ENCODE measurements at places on chromosomes 6 and 20. TPM values are rescaled to one million over a fixed set of nuclear protein-coding genes. Genes with fewer than 3 reads are reported as not detected.
A peak's percentile ranks its signal among the peaks of the same experiment; 100 is the strongest.

TSHZ2 gene
- 0.01 TPM for polyA plus RNA-seq

ZC2HC1B gene
- polyA plus RNA-seq, result not detected

GRCh38 chr6:133466680-133467079, 225.5 kb downstream of the EYA4 start:
- H3K27ac ChIP-seq, result no peak overlapping the region
- no peak for DNase-seq
- H3K4me1 ChIP-seq, result no peaks in the 10 kb centered on the region
- no peaks in the 10 kb centered on the region for H3K36me3 ChIP-seq

SLC16A10 gene
- 8.2 TPM for polyA plus RNA-seq

DNA sequence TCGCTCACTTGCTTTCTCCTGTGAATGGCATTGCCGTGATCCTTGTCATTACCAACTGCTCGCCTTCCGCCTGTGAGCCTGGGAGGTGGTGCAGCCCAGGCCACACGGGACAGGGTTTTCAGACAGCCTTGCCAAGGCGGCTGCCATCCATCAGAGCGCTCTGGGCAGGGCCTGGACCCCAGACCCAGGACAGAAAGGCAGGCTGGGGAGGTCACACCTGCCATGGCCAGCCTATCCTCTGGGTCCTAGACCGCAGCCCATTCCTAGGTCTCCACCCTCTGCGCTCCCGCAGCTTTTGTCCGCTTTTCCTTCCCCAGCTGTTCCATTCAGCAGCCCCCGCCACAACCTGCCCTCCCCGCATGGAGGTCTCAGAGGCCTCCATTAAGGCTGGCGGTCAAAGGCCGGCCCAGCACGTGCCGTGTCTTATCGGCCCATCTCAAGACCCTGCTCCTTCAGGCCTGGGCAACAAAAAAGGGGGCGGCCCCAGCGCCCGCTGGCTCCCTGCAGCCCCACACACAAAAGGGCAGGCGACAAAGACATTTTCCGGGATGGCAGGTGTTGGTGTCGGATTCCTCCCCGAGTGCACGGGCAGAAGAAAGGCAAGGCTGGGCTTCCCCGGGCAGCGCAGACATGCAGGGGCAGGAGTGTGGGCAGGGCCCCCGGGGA, 28.1 kb downstream of the INSM1 start:
- no peak overlapping the region for H3K27ac ChIP-seq
- H3K36me3 ChIP-seq, result peaks cover 2% of the 10 kb centered on the region
- H3K27me3 ChIP-seq, result no peaks in the 10 kb centered on the region
- DNase-seq, result no peak
- peaks cover 12% of the 10 kb centered on the region for H3K4me1 ChIP-seq

DNA sequence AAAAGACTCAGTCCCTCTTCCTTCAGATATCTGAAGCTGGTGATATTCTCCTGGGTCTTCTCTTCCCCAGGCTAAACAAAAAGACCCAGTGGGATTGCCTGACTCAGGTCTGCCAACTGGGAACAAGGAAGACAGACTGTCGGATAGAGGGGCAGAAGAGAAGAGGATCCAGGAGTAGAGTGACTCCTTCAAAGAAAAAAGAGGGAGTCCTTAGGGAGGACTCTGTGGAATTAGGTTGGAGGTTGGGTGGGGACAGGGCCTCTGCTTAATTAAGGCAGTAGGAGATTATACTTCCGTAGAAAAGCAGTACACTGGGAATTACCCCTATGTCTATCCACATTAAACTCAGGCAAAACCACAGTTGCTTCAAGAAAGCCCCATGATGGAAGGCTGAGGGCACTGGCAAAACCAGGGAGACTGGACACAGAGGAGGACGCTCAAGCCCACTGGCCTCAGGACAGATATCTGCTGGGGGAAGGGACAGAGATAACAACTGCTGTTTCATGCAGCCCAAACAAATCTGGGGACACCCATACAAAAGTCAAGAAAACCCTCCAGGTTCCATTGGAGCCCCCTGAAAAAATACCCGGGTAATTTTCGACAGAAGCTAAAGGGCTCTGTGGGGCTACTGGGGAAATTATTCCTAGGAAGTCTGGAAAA, 5.7 kb downstream of the BCL2L1 start:
- peak overlapping the region; percentile 50 for H3K4me3 ChIP-seq
- peaks cover 19% of the 10 kb centered on the region for H3K36me3 ChIP-seq
- no peaks in the 10 kb centered on the region for H3K27me3 ChIP-seq

DNA sequence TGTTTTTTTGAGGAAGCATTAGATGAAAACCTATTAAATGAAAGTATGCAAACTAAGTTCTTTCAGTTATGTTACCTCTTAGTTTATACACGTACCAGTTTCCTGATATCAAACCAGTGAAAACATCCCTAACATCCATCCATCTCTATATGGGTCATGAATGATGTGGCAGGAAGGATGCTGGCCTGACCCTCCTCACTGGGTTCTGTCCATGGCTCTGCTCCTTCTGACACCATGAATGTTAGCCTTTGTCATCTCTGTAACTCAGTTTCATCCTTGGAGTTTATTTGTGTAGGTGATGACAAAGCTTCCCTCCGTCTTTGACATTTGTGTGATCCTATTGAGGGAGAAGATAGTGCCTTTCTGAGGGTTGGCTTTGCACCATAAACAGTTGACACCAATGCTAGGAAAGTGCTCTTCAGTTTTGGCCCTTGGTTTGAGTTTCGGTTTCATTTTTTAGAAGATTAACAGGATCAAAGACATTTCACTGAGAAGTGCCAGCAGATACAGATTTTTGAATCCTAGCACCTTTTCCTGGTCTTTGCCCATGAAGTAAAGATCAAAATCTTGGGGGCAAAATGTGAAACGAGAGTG, 72.0 kb upstream of the SCGN start:
- no peak overlapping the region for H3K27ac ChIP-seq
- no peaks in the 10 kb centered on the region for H3K36me3 ChIP-seq
- 0 out of 2 replicates have a peak, but pooled peaks cover 8% of the 10 kb centered on the region for H3K4me1 ChIP-seq
- no peak for DNase-seq
- H3K4me3 ChIP-seq, result no peak overlapping the region

DNA sequence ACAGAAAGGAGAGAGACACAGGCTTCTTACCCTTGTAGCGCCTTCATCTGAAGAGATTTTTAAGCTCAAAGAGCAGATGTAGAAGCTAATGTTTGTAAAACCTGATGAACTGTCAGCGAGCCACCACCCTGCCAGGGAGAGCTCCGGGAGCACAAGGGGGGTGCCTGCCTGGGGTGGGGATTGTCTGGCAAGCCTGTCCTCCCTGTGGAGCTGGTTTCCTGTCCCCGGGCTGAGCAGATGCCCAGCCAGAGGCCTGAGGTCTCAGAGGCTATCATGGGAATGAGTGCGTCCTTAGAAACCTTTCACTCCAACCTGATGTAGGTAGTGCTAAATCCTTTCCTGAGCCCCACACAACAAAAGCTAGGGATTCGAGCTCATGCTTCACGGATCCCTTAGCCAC, 41.9 kb upstream of the NR2E1 start:
- H3K36me3 ChIP-seq, result no peaks in the 10 kb centered on the region
- H3K4me1 ChIP-seq, result peaks cover 45% of the 10 kb centered on the region
- H3K27ac ChIP-seq, result no peak overlapping the region
- peaks cover 3% of the 10 kb centered on the region for H3K27me3 ChIP-seq
- H3K4me3 ChIP-seq, result no peak overlapping the region

DNA sequence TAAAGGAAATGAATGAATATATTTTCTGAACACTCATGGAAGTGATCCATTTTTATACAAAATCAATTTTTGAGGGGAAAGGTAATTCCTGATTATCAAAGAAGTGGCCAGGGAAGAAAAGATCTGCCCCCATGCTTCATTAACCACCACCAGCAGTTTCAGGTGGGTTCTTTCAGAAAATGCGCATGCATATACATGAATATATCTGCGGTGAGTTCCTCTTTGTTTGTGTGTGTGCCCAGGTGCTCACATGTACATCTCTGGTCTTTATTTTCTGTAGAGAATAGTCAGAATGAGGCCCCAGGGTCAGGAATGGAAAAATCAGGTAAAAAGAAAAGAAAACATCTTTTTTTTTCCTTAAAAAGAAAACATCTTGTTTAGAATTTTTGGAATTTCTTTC, 88.4 kb downstream of the SGK1 start:
- H3K4me3 ChIP-seq, result no peak overlapping the region
- H3K27me3 ChIP-seq, result no peaks in the 10 kb centered on the region
- DNase-seq, result no peak
- H3K36me3 ChIP-seq, result no peaks in the 10 kb centered on the region
- H3K4me1 ChIP-seq, result no peaks in the 10 kb centered on the region
- no peak overlapping the region for H3K27ac ChIP-seq

DNA sequence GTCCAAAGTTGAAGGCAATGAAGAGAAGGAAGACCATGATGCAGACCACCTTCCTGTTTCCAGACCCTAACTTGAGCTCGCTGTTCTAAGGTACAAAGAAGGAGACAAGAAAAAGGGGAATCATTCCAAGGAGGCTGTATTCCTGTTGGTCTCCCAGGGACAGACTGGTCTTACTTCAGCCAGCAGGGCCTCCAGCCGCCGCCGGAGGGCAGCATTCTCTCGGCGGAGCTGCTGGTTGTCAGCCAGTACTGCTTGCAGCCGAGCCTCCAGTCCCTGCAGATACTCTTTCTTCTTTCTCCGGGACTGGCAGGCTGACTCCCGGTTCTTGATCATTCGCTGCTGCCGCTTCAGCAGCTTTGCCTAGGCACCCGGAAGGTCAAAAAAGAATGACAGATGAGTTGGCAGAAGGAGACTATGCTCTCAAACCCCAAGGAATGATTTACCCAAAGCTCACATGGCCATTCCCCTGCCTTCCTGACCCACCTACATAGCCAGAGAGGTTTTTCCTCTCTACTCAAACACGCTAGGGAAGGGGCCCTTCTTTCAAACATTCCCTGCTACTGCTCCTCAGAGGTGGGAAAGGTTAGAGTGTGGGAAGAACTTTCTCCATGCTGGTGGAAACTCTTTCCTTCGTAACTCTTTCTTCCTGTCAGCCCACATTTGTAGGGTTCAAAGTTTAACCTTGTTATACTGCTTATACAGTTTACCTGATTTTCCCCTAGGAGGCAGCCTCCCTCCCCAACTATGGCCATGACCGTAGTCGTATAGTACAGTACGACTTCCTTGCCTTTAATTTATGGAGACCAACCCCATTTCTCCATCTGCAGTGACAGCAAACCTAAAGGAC, 9.0 kb downstream of the ATF6B start:
- peak; percentile 84 for DNase-seq
- H3K27me3 ChIP-seq, result no peaks in the 10 kb centered on the region
- peaks cover 58% of the 10 kb centered on the region for H3K36me3 ChIP-seq
- peaks cover 24% of the 10 kb centered on the region for H3K4me1 ChIP-seq
- peak overlapping the region; percentile 56 for H3K4me3 ChIP-seq

DNA sequence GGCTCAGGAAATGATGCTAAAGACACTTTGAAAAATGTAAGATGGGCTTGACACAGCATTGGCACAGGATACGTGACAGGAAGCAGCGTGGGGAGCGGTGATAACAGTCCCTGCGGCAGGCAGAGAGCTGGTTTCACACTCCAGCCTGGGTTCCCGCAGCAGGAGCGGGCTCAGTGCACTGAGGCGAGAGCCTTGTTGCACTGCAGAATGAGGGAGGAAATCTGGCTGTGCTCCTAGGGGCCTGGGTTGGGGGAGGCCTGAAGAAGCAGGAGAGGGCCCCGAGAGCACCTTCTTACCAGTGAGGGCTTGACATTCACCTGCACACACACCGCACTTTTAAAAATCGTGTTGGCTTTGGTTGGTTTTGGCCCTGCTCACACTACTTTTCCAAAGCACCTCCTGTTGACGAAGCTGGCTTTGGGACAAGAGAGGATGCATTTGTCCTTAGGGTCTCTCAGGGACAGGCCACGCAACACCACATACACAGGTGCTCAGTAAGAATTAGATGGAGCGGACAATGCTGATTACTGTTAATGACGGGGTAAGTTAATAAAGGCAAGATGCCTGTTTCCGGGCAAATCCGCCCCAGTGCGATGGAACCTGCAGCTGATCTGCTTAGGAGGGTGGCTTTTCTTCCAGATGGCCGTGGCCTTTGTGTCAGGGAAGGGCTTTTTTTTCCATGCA, 49.4 kb upstream of the ARMC2 start:
- H3K36me3 ChIP-seq, result no peaks in the 10 kb centered on the region
- DNase-seq, result no peak
- H3K27me3 ChIP-seq, result no peaks in the 10 kb centered on the region

DNA sequence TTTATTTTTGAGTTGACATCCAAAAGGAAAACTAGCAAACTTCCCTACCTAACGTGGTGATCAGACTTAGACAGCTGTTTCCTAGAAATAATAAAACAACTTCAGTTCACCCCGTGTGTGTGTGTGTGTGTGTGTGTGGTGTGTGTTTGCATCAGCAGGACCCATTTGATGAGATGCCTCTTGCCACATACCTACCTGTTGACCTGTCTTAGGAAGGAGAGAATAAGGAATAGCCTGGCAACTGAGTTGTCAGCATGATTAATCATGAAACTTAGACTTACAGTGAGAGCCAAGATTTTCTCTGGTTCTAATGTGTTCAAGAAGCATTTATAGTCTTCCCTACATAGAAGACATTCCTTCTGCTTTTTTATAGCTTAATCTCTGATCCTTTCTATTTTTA, 16.1 kb upstream of the PBOV1 start:
- no peak overlapping the region for H3K4me3 ChIP-seq
- no peaks in the 10 kb centered on the region for H3K36me3 ChIP-seq
- DNase-seq, result no peak
- H3K27me3 ChIP-seq, result no peaks in the 10 kb centered on the region

GRCh38 chr20:60228255-60228654, 270.0 kb downstream of the CDH26 start:
- H3K4me1 ChIP-seq, result no peaks in the 10 kb centered on the region
- H3K27me3 ChIP-seq, result 0 out of 3 replicates have a peak, but pooled peaks cover 3% of the 10 kb centered on the region
- no peaks in the 10 kb centered on the region for H3K36me3 ChIP-seq
- no peak overlapping the region for H3K4me3 ChIP-seq

DNA sequence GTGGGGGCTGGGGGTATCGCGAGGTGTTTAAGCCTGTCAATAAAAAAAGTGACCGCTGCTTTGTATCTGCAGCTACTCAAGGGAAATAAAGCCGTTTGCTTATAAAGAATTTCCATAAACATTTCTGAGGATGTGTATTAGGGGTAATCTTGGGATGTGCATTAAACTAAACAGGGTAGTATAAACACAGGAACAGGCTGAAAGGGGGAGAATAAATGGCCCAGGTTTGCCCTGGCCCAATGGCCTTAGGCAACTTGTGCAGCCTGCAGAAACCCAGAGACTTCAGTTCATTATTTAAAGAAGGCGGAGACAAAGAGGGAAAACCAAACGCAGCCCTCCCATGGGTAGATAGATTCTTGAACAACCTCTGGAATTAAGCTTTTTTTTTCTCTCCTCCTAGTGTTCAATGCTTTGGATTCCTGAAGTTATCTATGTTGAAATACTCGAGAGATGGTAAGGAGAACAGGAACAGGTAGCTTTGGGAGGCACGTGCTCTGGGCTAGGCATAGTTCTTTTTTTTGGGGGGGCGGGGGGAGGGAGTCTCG, 35.6 kb upstream of the SALL4 start:
- no peaks in the 10 kb centered on the region for H3K36me3 ChIP-seq
- H3K4me3 ChIP-seq, result no peak overlapping the region
- H3K4me1 ChIP-seq, result no peaks in the 10 kb centered on the region
- DNase-seq, result no peak
- no peak overlapping the region for H3K27ac ChIP-seq
- no peaks in the 10 kb centered on the region for H3K27me3 ChIP-seq

Measured in HepG2 (cell line).